Colonic mucosa (tissue), 4 donors: ENCODE measurements at places on chromosomes 4 and X. TPM values are rescaled to one million over a fixed set of nuclear protein-coding genes. Genes with fewer than 3 reads are reported as not detected.

GRCh38 chr4:174177536-174177935 is 105.9 kb downstream of the FBXO8 start:
- no peak for DNase-seq
- no peak overlapping the region for H3K27ac ChIP-seq
- H3K36me3 ChIP-seq = no peaks in the 10 kb centered on the region
- H3K27me3 ChIP-seq = no peaks in the 10 kb centered on the region

Gene CFP
- 1.1 TPM for total RNA-seq

- H3K36me3 ChIP-seq = no peaks in the 10 kb centered on the region
- DNase-seq = no peak
- no peak overlapping the region for H3K27ac ChIP-seq
- H3K27me3 ChIP-seq = no peaks in the 10 kb centered on the region
- no peaks in the 10 kb centered on the region for H3K4me1 ChIP-seq
Observed at GRCh38 chr4:14303856-14304255, 676.3 kb upstream of the BOD1L1 start.

Gene GUCY2F
- total RNA-seq = not detected

Gene AWAT2
- total RNA-seq = not detected

GRCh38 chr4:42649870-42650269 is 7.0 kb downstream of the ATP8A1 start:
- no peak for DNase-seq
- H3K4me1 ChIP-seq = peaks cover 2% of the 10 kb centered on the region
- no peak overlapping the region for H3K4me3 ChIP-seq
- no peaks in the 10 kb centered on the region for H3K36me3 ChIP-seq
- H3K27ac ChIP-seq = no peak overlapping the region
- no peaks in the 10 kb centered on the region for H3K27me3 ChIP-seq

Gene TMEM255A
- total RNA-seq = 1.1 TPM

Gene RHOH
- total RNA-seq = 1.6 TPM

DNA sequence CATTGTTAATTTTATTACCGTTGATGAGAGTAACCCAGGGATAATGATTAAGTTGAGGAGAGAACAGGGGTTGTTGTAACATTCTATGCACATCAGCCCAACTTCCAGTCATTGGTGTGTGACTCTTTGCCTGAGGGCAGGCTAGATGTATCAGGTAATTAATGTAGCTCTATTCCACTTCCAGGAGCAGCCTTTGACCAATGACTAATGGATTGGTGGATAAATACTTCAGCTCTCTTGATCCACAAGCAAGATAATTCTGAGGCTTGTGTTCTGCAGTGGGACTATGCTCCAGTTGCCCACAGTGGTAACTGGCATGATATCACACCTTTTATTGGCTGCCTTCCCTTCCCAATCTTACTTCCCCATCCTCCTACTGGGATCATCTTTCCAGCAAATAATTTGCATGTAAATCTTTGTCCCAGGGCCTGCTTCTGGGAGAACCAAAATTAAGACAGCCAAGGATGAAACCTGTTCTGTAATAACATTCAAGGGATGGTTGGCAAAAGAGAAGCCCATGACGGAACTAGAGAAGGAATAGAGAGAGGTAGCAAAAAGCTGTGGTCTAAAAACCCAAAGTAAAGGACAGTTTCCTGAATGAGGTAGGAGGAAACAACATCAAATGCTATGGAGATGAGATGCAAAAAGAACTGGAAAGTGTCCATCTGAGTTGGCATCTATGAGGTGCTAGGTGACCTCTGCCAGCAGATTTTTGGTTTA is 241.4 kb upstream of the RPS6KA3 start:
- no peak overlapping the region for H3K4me3 ChIP-seq
- H3K27me3 ChIP-seq = no peaks in the 10 kb centered on the region

GRCh38 chrX:120120223-120120622 is 4.5 kb upstream of the RHOXF1 start:
- H3K27ac ChIP-seq = no peak overlapping the region
- no peaks in the 10 kb centered on the region for H3K4me1 ChIP-seq
- H3K27me3 ChIP-seq = no peaks in the 10 kb centered on the region

DNA sequence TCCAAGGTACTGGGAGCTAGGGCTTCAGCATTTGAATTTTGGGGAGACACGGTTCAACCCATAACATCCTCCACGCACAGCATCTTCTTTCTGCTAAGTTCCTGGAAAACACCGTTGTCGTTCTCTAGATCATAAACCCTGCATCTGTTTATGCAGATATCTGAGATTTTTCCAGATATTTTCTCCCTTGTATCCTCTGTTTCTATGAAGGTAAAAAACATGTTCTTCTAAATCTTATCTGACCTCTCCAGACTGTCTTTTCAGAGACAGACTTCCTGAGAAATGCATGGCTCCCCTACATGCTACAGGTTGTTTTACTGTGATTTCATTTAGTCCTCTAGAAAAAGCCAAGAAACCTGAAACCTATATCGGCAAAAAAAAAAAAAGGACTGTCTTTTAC is 152.3 kb upstream of the KLF3 start:
- H3K4me3 ChIP-seq = no peak overlapping the region
- no peak overlapping the region for H3K27ac ChIP-seq
- H3K36me3 ChIP-seq = no peaks in the 10 kb centered on the region

GRCh38 chrX:125681058-125681457 is 361.4 kb downstream of the TEX13C start:
- no peaks in the 10 kb centered on the region for H3K27me3 ChIP-seq
- no peak for DNase-seq
- H3K4me3 ChIP-seq = no peak overlapping the region
- no peaks in the 10 kb centered on the region for H3K4me1 ChIP-seq
